ENCODE measurements at places on chromosomes 11 and 22.

DNA sequence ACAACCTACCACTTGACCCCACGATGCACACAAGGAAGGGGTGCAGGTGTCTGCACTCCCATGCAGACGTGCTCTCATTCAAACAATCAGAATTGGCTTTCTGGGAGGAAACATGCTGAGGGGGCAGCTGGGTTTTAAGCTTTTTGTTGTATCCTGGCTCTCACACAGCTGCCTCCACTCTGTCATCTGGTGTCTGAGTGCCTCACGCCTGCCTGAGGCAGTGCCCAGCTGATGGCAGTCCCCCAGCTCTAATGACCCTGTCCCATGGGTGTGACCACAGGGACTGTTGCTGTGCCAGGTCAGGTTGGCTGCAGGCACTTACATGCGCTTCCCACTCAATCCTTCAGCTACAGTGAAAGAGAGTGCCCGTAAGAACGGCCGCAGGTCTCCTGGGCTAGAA is 53.7 kb downstream of the ARFGAP3 start:
- ATAC-seq = no peak

DNA sequence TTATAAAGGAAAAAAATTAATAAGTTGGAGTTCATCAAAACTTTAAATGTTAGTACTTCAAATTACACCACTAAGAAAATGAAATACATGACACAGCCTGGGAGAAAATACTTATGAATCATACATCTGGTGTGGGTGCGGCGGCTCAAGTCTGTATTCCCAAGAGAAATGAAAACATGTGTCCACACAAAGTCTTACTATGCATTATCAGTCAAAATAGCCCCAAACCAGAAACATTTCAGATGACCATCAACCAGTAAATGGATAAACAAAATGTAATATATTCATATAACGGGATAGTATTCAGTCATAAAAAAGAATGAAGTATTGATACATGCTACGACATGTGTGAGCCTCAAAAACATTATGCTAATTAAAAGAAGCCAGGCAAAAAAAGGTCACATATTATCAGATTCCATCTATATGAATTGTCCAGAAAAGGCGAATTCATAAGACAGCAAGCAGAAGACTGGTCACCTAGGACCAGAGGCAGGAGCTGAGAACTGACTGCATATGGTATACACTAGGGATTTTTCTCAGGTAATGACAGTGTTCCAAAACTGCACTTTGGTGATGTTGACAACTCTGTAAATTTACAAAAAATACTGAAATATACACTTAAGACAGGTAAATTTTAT is 5.3 kb upstream of the AKIP1 start:
- peak; percentile 60 for ATAC-seq

DNA sequence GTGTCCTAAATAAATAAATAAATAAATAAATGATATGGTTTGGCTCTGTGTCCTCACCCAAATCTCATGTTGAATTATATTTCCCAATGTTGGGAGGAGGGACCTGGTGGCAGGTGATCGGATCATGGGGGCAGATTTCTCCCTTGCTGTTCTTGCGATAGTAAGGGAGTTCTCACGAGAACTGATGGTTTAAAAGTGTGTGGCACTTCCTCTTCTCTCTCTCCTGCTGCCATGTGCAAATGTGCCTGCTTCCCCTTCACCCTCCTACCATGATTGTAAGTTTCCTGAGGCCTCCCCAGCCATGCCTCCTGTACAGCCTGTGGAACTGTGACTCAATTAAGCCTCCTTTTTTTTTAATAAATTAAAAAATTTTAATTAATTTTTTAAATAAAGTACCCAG is 138.2 kb downstream of the FBXO7 start:
- ATAC-seq = no peak

- ATAC-seq = peak; percentile 47
These were observed 16.7 kb downstream of the RRP8 start for GRCh38 chr11:6586434-6587359.

DNA sequence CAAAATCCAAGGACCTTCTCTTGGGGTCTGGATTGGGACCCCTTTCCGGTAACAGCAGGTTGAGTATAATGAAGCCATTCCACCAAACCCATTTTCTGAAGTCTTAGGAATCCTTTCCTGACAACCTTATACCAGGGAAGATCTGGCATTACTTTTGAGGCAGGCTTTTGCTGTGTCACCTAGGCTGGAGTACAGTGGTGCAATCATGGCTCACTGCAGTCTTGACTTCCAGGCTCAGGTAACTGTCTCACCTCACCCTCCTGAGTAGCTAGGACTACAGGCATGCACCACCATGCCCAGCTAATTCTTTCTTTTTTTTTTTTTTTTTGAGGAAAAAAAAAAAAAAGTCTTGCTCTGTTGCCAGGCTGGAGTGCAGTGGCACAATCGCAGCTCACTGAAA is 55.8 kb upstream of the TREH start:
- no peak for ATAC-seq
